CD4-positive, alpha-beta T cell treated with Interleukin-17A for 4 hours (primary cell): ENCODE measurements at places on chromosomes 1 and 21.

- no peak for DNase-seq
These were observed 5.8 kb downstream of the C21orf58 start for GRCh38 chr21:46317710-46318463.

GRCh38 chr1:53678938-53679825, 59.8 kb downstream of the GLIS1 start:
- no peak for DNase-seq

DNA sequence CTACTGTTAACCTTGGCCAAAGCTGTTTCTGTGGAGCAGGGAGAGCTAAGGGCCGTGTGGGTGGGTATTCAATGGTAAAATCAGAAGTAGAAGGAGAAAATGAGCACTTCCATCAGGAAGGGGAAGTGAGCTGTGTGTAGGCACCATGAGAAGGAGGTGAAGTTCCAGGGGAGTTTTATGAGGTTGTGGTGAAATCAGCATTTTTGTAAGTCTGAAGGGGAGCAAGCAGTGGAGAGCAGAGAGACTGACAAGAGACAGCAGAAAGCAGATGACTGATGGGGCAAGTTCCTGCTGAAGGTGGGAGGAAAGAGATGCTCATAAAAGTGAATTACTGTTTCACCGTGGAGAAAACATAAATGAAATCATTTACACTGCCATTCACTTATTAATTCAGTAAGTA, 2.7 kb upstream of the GPR88 start:
- DNase-seq, result no peak

DNA sequence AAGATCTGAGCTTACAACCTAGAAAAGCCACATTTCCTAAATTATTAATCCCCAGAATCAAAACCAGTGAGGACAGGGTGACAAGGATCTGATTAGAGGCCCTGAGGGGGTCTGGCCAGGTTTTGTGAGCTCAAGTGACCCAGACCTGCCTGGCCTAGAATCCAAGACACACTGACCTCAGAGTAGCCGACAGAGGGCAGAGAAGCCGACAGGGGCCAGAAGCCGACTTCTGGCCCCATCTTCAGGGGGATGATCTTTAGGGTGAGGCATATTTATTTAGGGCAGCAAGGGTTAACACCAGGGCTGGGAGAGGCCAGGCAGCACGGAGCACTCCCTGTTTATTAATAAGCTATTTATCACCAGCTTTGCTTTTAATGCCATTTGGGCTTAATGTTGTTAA, 45.3 kb downstream of the CASZ1 start:
- no peak for DNase-seq

DNA sequence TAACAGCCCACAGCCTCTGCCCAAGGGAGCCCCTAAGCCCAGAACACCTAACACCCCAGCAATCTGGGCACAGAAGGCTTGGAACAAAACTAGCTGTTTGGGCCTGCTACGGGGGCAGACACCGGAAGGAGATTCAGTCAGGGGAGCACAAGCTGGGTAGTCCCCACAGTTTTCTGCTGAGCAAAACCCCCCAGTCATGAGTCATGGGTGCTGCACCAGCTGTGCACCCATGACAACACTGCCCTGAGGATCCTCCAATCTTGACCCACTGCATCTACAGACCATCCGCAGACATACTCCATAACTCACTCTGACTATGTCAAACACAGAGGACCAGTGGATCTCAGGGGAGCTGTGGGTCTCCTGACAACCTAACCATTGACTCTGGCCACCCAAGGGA, 105.1 kb downstream of the LRIG2 start:
- DNase-seq, result no peak

GRCh38 chr1:227490478-227490877, 72.9 kb upstream of the ZNF678 start:
- DNase-seq, result no peak

- no peak for DNase-seq
These were observed 1500.2 kb upstream of the PRMT6 start for GRCh38 chr1:105556266-105556665.

GRCh38 chr1:23897083-23897482, 16.1 kb downstream of the CNR2 start:
- DNase-seq, result no peak

DNA sequence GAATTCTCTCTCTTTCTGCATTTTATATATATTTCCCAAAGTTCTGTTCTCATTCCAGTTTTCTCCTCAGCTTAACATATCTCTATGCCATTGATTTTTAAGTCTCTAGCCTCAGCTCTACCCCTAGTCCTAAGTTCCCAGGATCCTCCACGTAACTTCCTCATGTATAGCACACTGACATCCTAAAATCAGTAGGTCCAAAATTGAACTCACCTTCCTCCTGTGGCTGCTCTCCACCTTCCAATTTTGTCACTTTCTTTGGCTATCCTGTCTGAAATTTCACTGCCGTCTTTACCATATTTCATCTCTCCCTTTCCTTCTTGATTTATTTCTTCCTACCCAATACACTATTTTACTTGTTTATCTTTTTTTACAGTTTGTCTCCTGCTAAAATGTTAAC, 1.5 kb downstream of the SLAMF6 start:
- no peak for DNase-seq

DNA sequence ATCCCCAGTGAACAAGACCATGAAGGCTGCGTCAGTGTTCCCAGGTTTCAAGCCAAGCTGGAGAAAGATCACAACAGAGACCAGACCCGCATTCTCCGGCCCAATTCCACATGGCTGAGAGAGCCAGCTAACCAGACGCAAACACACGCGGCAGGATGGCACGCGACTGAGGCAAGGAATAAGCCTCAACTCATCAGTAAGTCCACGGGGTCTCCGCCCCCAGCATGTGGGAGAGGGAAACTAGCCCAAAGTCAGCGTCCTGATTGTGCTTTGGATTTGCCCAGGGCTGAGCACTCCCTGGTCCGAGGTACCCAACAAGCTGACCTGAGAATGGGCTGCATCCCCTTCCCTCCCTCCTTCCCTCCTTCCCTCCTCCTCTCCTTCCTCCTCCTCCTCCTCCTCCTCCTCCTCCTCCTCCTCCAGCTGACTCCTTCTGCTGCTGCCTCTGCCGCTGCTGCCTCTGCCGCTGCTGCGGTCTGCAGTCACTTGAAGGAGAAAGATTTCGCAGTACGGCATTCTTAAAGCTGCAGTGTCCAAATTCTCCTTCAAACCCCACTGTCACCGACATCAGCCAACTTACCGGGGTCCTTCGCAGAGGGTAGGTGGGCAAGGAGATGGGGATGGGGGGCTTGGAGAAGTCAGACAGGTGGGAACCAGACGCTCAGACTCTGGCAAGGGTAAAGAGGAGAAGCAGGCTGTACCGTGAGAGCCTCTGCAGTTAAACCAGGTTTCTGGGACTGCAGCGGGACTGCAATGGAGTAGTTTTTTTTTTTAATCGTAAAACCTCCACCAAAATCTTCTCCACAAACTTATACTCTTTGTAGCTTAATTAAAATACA, 33.0 kb upstream of the H6PD start:
- peak; percentile 18 for DNase-seq

DNA sequence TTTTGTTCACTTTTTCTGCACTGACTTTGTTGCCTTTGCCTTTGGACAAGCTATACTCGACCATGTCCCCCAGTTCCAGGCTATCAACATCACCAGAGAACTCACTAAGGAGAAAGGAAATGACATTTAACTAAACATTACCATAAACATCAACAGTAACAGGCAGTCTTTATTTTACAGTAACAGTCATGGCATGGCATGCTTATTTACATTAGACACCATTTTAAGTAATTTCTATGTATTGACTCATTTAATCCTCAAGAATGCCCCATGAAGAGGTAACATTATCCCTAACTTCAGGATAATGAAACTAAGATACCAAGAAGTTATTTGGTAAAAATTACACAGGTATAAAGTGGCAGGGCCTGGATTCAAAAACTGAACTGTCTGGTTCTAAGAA, 8.7 kb upstream of the NRAS start:
- no peak for DNase-seq

DNA sequence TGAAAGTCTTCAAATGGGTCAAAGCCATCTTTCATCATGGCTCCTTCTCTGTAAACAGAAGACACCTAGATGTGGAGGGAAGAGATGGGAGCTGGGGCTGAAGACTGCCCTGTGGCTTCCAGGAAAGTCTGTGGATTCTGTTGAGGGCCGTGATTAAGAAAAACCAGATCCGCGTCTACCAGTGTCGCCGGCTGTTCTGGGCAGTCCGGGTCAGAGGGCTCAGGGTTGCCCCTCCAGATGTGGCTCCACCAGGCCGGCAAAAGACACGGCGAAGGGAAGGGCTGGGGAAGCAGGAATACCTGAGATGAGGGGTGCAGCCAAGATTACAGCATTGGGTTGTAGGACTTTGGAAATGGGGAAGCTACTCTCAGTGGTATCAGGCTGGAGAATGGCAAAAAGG, 162.6 kb downstream of the RHOU start:
- DNase-seq, result no peak

GRCh38 chr1:165882168-165882837, 54.9 kb downstream of the UCK2 start:
- DNase-seq, result no peak

- no peak for DNase-seq
These were observed 73.9 kb upstream of the RRP15 start for GRCh38 chr1:218211241-218211640.

DNA sequence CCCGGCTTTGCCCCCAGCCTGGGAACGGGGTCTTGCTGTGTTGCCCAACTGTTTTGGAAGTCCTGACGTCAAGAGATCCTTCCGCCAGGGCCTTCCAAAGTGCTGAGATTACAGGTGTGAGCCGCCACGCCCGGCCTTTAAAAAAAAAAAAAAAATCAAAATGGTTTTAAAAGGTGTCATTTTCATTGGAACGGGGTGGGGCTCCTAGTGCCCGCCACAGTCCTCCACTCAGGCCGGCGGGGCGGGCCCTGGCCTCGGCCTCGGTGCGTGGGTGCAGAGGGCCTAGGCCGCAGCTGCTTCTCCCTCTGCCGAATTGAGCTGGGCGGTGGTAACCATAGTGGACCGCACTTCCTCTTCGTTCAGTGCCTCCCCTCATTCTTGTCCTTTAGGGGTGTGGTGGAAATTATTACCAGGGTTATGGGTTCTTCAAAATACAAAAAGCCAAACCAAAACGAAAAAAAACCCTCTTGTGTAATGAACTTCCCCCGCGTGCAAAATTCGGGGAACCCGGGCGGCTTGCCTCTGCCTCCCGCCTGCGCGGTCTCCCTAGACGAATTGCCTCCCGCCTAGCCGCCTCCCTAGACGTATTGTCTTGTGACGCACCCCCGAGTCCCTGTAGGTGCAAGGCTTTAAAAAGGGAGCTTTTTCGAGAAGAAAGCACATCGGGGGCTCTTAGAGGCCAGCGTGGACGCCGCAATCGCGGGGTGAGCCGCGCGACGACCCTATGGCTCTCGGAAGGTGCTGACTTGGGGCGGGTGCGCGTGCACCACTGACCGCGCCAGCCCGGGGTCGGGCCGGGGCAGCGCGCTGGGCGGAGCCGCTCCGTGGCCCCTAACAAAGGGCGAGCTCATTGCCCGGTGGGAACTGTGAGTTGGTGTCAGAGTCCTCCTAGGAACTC, 10.5 kb upstream of the SPEN start:
- peak; percentile 37 for DNase-seq

DNA sequence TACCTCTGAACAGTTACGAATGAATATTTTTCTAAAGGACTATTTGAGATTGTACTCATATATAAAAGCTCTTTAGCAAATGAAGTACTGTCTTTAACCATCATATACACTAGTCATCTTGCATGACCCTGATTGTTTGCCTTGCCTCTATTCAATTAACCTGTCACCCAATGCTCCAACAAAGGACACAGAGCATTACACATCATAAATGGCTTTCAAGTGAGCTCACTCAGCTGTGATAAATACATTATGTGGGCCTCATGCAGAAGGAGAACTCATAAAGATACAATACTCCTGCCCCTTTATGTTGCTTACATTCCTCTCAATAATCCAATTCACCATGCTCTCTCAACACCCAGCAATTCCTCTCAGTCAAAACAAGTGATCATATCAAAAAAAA, 993.0 kb upstream of the PRMT6 start:
- no peak for DNase-seq
